ENCODE measurements at places on chromosomes 13 and 19.
A peak's percentile ranks its signal among the peaks of the same experiment; 100 is the strongest.

- no peak for DNase-seq
Measured at GRCh38 chr13:34300559-34300958, 482.6 kb downstream of the RFC3 start.

DNA sequence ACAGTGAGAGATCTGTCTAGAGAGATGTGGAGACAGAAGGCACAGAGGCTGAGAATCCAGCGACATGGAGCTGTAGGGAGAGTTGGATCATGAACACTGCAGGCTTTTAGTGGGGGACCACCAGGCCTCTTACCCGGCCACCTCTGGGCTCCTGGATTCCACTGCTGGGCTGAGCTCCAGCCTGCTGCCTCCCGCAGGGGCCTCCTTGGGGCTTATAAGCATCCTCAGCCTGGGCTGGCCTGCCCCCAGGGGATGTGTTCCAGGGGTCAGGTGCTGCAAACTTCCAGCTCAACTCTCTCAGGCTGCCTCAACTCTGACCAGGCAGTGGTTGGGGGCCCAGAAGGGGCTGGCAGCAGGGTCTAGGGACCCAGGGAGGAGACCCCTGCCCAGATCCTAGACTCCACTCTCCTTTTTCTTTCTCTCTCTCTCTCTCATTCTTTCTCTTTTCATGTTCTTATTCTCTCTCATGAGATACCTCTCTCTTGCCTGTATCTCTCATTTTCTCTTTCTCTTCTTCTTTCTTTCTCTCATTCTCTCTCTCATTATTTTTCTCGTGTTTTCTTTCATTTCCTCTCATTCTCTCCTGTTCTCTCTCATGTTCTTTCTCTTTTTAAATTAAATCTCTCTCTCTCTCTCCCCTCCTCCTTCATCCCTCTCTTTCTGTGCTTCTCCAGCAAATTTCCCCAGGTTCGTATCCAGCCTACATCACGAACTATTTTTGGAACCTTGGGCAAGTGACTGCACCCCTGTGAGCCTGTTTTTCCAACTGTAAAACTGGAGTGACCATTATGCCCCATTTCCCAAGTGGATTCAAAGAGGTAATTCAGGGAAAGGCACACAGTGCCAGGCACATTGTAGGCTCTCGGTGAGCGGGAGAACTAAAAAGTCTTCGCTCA is at the start of gene KLK4:
Gene KLK4, minus strand, starts transcription at position 190 of the 896 bp plus-strand sequence. CDS start 657 bp downstream, outside the sequence.
- no peak for DNase-seq

- no peak for DNase-seq
Measured at GRCh38 chr19:39498798-39499642, at the start of gene DLL3. DLL3 (plus strand) TSS chr19:39498947; CDS start chr19:39498975, 28 bp downstream.

DNA sequence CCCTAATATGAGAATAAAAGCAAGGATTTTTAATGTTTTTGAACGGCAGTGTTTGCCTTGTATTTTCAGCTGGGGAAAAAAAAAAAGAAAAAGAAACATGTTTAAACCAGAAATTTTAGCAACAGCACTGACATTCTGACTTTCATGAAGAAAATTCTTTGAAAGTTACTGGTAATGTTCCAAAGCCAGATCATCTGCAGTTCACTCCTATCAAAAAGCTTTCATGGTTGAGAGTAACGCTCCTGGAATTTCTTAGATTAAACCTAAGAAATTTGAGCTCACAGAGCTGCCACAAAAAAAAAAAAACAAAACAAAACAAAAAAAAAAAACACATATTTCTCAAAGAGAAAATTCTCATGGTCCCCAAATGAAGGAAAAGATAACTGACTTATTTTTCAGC is 1106.7 kb downstream of the EFNB2 start:
- no peak for DNase-seq

DNA sequence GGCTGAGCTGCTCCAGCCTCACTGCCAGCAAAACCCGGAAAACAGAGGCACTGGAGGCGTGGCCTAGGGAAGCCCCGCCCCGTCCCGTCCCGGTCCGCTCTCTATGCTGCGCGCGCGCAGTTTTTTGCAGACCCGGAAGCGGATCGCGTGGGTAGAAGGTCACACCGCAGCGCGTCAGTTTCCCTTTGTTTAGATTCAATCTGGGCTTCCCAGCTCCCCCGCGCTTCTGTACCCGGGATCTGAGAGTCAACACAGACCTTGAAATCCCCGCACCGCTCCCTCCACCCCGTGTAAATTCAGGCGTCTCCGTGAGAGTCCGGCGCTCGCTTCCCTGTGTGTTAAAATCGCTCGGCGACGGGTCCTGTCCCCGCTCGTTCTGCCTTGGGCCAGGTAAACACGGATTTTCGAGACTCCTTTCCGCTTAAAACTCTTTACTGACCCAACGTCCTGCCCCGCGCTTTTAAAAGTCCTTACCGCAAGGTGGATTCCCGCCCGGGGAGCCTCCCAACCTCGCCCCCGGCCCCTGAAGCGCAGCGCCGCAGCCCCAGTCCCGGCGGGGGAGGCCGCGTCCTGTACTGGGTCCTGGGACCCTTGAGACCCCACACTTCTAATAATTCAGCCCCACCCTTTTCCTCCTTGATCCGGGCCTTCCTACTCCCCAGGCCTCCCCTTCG is at the start of gene ZNF610:
Gene ZNF610, plus strand, starts transcription at position 127 of the 674 bp plus-strand sequence. CDS start 12,930 bp downstream, outside the sequence.
- peak; percentile 73 for DNase-seq

Data from T-helper 9 cell (primary cell).